ENCODE measurements at places on chromosomes 7 and 10. TPM values are rescaled to one million over a fixed set of nuclear protein-coding genes. Genes with fewer than 3 reads are reported as not detected.

- H3K4me3 ChIP-seq = no peak overlapping the region
- DNase-seq = no peak
- H3K4me1 ChIP-seq = no peaks in the 10 kb centered on the region
- H3K36me3 ChIP-seq = peaks cover 23% of the 10 kb centered on the region
Measured at GRCh38 chr10:5782174-5782573, 31.1 kb downstream of the GDI2 start.

DNA sequence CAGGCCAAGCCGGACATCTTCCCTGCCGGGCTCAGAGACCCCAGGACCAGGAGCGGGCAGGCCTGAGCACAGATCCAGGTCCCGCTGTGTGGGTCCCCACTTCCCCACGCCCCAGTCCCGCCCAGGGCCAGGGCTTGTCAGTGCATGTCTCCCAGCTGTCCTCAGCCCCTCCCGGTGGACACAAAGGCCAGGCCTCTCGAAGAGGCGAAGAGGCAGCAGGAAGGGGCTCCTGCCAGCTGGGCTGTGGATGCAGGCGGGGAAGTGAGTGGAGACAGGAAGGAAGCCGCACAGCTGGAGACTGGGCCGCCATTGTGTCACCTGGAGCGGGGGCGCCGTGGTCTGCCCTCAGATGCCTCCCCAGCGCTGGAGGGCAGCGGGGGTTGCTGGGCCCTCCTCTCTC, 4.8 kb downstream of the GRIFIN start:
- no peak overlapping the region for H3K4me3 ChIP-seq
- no peak for DNase-seq
- no peak overlapping the region for H3K27ac ChIP-seq
- no peaks in the 10 kb centered on the region for H3K27me3 ChIP-seq

GRCh38 chr10:46198516-46198915, 88.3 kb upstream of the ANTXRL start:
- no peaks in the 10 kb centered on the region for H3K4me1 ChIP-seq
- H3K36me3 ChIP-seq = no peaks in the 10 kb centered on the region
- DNase-seq = no peak
- no peak overlapping the region for H3K27ac ChIP-seq
- H3K4me3 ChIP-seq = no peak overlapping the region
- H3K27me3 ChIP-seq = no peaks in the 10 kb centered on the region

CDC14C gene
- 0.09 TPM for polyA plus RNA-seq

POLR2J2 gene
- polyA plus RNA-seq = 2.1 TPM

IFIT2 gene
- not detected for polyA plus RNA-seq

DNA sequence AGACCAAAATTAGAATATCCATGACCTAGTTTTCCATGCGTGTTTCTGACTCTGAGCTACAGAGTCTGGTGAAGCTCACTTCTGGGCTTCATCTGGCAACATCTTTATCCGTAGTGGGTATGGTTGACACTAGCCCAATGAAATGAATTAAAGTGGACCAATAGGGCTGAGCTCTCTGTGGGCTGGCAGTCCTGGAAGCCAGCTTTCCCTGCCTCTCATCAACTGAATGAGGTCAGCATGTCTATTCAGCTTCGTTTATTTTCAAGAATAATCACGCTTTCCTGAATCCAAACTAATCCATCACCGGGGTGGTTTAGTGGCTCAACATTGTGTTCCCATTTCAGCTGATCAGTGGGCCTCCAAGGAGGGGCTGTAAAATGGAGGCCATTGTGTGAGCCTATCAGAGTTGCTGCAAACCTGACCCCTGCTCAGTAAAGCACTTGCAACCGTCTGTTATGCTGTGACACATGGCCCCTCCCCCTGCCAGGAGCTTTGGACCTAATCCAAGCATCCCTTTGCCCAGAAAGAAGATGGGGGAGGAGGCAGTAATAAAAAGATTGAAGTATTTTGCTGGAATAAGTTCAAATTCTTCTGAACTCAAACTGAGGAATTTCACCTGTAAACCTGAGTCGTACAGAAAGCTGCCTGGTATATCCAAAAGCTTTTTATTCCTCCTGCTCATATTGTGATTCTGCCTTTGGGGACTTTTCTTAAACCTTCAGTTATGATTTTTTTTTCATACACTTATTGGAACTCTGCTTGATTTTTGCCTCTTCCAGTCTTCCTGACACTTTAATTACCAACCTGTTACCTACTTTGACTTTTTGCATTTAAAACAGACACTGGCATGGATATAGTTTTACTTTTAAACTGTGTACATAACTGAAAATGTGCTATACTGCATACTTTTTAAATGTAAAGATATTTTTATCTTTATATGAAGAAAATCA, 35.5 kb downstream of the CAV1 start:
- no peak for DNase-seq
- no peaks in the 10 kb centered on the region for H3K4me1 ChIP-seq
- no peaks in the 10 kb centered on the region for H3K27me3 ChIP-seq

LIPM gene
- not detected for polyA plus RNA-seq

LEP gene
- polyA plus RNA-seq = not detected

DNA sequence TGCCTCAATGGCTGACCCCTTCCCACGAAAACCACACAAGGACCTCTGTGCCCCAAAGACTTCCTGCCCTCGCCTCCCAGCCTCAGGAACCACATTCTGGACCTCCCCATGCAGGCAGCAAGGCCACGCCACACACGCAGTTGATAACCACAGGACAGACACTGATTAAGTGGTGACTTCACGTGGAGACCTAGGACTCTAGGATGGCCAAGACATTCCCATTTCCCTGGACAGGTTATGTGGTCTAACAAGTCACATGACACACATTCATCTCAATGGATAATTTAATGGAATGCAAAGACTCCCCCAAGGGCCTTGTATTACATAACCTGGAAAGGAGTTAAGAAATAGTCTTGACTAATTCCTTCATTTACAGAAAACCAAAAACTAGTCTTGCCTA, 110.2 kb downstream of the LARP4B start:
- H3K27me3 ChIP-seq = no peaks in the 10 kb centered on the region
- H3K4me3 ChIP-seq = no peak overlapping the region
- peaks cover 83% of the 10 kb centered on the region for H3K36me3 ChIP-seq
- DNase-seq = no peak
- no peaks in the 10 kb centered on the region for H3K4me1 ChIP-seq

GRCh38 chr10:13224210-13224995, 9.8 kb downstream of the UCMA start:
- no peak for DNase-seq
- H3K4me1 ChIP-seq = no peaks in the 10 kb centered on the region
- no peaks in the 10 kb centered on the region for H3K27me3 ChIP-seq

DNA sequence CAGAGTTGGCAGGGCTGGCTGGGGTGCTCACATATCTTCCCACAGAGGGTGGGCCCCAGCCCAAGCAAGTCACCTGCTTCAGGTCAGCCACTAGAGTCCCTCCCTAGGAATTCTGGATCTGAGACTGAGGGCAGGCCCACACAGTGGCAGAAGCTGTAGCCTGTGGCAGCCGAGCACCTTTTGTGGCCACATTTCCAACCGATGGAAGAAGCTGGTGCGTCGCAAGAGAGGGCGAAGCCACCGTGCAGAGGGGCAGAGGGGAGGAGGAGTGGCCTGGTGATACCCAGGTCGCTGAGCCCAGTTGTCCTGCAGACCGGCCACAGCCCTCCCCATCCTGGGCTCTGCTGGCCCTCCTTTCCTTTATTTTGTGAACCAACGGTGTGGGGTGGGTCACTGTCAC, 5.3 kb downstream of the POLM start:
- no peak for DNase-seq
- H3K27ac ChIP-seq = no peak overlapping the region
- no peak overlapping the region for H3K4me3 ChIP-seq
- H3K36me3 ChIP-seq = peaks cover 18% of the 10 kb centered on the region
- H3K27me3 ChIP-seq = no peaks in the 10 kb centered on the region

DNA sequence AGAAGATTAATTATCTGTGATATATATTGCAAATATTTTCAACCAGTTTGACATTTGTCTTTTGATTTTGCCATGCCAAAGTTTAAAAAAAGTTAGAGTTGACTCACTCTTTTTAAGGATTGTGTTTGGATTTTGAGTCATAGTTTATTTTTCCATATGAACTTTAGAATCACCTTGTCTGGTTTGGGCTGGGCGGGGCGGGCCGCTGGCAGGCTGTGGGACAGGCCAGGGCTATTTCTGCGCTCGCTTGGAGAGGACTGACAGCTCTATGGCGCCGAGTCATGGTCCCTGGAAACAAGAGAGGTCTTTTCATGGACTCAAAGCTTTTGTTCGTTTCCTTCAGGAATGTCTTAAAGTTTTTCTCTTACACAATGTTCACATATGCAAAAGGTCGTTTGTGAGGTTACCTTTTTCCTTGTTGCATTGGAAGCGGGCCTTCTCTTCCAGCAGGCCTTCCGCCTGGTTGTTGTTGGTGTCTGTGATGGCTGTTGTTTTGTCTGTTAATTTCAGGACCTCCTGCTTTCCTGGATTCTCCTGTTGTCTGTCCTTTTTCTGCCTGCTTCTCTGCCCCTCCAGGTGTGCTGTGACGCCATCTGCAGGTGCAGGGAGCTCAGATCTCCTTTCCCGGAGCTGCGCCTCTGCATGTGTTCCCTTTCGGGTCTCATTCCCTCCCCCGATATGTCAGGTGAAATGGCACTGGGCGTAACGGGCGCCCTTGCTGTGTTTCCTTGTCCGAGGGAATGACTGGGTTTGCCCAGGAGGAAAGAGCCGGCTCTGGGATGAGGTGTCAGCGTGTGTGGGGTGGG, 53.8 kb downstream of the INPP5A start:
- H3K27me3 ChIP-seq = no peaks in the 10 kb centered on the region
- peak; percentile 38 for DNase-seq
- no peak overlapping the region for H3K27ac ChIP-seq

GRCh38 chr7:125606671-125607070, 677.0 kb upstream of the POT1 start:
- H3K4me3 ChIP-seq = no peak overlapping the region
- H3K27ac ChIP-seq = no peak overlapping the region
- no peak for DNase-seq

- no peak overlapping the region for H3K27ac ChIP-seq
- peak overlapping the region; percentile 61 for H3K4me3 ChIP-seq
- H3K4me1 ChIP-seq = peaks cover 45% of the 10 kb centered on the region
- H3K36me3 ChIP-seq = no peaks in the 10 kb centered on the region
- H3K27me3 ChIP-seq = peaks cover 49% of the 10 kb centered on the region
- DNase-seq = peak; percentile 90
Measured at GRCh38 chr7:129779602-129780256, 168.2 kb downstream of the NRF1 start.

GRCh38 chr7:2660359-2661095, 27.5 kb upstream of the AMZ1 start:
- DNase-seq = peak; percentile 71
- peaks cover 38% of the 10 kb centered on the region for H3K36me3 ChIP-seq
- H3K4me1 ChIP-seq = no peaks in the 10 kb centered on the region
- H3K27ac ChIP-seq = no peak overlapping the region
- no peak overlapping the region for H3K4me3 ChIP-seq
- no peaks in the 10 kb centered on the region for H3K27me3 ChIP-seq

GRCh38 chr7:138023618-138024342, 21.9 kb upstream of the CREB3L2 start:
- no peak overlapping the region for H3K27ac ChIP-seq
- no peak overlapping the region for H3K4me3 ChIP-seq
- H3K27me3 ChIP-seq = no peaks in the 10 kb centered on the region
- DNase-seq = no peak

PRF1 gene
- 0.15 TPM for polyA plus RNA-seq

JAKMIP3 gene
- 0.83 TPM for polyA plus RNA-seq

DNA sequence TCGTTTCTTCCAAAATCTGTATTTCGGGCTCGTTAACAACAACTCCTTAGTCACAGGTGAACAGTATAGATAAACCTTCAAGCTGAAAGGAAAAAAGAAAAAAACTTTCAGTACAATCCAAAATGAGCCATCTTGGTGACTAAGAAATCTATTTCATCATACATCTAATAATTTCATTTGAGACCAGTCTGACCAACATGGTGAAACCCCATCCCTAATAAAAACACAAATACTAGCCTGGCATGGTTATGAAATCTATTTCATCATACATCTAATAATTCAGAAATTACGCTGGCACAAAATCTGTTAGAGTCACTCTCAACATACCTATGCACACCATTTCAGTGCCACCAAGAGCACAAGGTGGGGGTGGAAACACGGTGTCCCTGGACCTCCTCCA, 8.8 kb downstream of the DCLRE1C start:
- no peak for DNase-seq
- no peaks in the 10 kb centered on the region for H3K4me1 ChIP-seq
- H3K27ac ChIP-seq = no peak overlapping the region
- no peak overlapping the region for H3K4me3 ChIP-seq
- no peaks in the 10 kb centered on the region for H3K27me3 ChIP-seq
- peaks cover 11% of the 10 kb centered on the region for H3K36me3 ChIP-seq

DNA sequence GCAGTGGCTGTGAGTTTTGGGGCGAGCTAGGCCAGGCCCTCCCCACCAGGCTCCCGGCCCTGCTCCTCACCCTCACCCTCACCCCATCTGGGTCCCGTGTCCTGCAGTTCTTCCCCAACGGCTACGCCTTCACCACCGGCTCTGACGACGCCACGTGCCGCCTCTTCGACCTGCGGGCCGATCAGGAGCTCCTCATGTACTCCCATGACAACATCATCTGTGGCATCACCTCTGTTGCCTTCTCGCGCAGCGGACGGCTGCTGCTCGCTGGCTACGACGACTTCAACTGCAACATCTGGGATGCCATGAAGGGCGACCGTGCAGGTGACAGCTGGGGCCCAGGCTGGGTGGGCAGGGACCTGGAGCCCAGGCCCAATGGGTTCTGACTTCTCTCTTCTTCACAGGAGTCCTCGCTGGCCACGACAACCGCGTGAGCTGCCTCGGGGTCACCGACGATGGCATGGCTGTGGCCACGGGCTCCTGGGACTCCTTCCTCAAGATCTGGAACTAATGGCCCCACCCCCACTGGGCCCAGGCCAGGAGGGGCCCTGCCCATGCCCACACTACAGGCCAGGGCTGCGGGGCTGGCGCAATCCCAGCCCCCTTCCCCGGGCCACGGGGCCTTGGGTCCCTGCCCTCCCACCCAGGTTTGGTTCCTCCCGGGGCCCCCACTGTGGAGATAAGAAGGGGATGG, 4.9 kb downstream of the GNB2 start:
- no peak overlapping the region for H3K27ac ChIP-seq
- peaks cover 67% of the 10 kb centered on the region for H3K36me3 ChIP-seq
- no peaks in the 10 kb centered on the region for H3K27me3 ChIP-seq
- peak; percentile 59 for DNase-seq
- H3K4me3 ChIP-seq = no peak overlapping the region

PNLIP gene
- polyA plus RNA-seq = not detected

CDH23 gene
- polyA plus RNA-seq = 6.3 TPM

- H3K4me3 ChIP-seq = no peak overlapping the region
- H3K4me1 ChIP-seq = no peaks in the 10 kb centered on the region
- DNase-seq = no peak
- no peaks in the 10 kb centered on the region for H3K27me3 ChIP-seq
- H3K36me3 ChIP-seq = peaks cover 26% of the 10 kb centered on the region
Measured at GRCh38 chr7:158786898-158787297, 42.4 kb downstream of the ESYT2 start.

MAT1A gene
- 4.4 TPM for polyA plus RNA-seq

GTF2IRD1 gene
- 27.4 TPM for polyA plus RNA-seq

GRCh38 chr7:103989200-103989784, at the start of gene RELN:
Gene RELN (minus strand): TSS chr7:103989658. CDS start chr7:103989356, 302 bp downstream.
- H3K27ac ChIP-seq = no peak within 1 kb of the TSS
- H3K27me3 ChIP-seq = peaks cover 47% of the 10 kb centered on the region
- peak within 1 kb of the TSS; percentile 46 for H3K4me3 ChIP-seq
- DNase-seq = no peak
- H3K4me1 ChIP-seq = 0 out of 2 replicates have a peak, but pooled peaks cover 2% of the 10 kb centered on the region
